ENCODE measurements at places on chromosomes 12 and 14.

- DNase-seq: no peak
These were observed 534.0 kb downstream of the TMEM121 start for GRCh38 chr14:106060276-106060975.

GRCh38 chr12:113622410-113622809 is 150.7 kb upstream of the LHX5 start:
- no peak for DNase-seq

- DNase-seq: peak; percentile 51
These were observed 52.9 kb downstream of the SPTB start for GRCh38 chr14:64826845-64827244.

DNA sequence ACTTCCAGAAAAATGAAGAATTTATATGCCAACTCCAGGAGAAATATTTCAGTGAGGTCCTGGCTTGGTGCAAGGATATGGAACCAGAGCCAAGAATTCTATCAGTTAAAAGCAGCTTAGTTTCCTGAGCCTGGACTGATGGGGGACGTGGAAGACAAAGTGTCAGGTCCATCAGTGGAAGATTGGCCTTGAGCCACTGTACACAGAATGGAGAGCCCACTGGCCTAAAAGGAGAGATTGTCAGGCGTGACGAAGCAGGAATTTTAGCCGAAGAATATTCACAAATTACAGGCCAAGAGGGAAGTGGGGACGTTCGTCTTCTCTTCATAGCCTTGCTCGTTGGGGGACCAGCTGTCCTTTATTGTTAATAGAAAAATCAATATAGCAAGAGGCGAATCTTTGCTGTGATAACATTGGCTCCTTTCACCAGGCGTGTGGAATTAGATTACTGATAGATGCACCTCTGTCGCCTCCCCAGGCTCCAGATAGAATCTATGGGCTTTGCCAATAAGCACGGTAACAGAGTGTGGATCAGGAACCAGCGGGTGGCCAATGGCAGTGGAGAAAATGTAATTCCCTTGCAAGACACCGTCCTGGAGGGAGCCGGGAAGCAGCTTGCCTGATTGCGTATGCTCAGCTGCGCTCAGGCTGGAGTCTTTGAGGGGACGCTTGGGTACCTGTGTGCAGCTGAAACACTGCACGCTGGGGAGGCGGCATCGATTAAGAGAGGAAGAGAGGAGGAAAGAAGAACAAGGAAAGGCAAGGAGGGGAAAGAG is 56.4 kb downstream of the TMEM132C start:
- DNase-seq: no peak

DNA sequence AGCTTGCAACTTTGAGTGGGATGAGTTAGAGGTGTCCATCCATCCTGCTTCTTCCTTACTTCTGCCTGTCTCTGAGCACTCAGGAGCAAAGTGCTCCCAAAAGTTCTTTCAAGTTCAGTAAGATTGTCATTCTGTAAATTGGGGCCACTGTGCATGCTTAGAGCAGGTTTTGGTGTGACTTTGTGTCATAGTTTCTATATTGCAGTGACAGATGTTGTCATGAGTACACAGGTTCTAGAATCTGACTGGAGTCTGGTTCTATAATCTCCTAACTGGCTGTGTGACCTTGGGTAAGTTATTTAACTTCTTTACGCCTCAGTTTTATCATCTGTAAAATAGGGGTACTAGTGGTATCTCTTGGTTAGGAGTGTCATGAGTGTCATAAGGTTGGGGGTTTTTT is 202.7 kb upstream of the BCL2L14 start:
- DNase-seq: no peak
